ENCODE measurements at places on chromosomes 2 and 18.

- DNase-seq: no peak
Observed at GRCh38 chr2:159163930-159164329, 122.6 kb downstream of the WDSUB1 start.

- no peak for DNase-seq
Observed at GRCh38 chr2:128386066-128386465, 67.4 kb upstream of the HS6ST1 start.

DNA sequence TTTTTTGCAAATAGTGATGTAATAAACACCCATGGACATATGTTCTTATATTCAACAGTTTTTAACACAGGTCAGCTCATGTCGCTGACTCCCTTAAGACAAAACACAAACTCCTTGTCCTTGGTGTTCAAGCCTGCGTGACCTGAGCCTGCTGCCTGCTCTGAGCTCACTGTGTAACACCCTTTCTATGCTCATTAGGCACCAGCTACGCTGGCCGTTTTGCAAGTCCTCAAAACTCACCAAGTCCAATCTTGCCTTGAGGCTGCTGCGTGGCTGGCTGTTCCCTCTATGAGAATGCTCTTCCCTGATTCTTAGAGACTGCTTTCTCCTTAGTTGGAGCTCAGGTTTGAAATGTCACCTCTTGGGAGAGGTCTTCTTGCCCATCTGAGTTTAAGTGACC is 100.5 kb upstream of the GLI2 start:
- DNase-seq: no peak

DNA sequence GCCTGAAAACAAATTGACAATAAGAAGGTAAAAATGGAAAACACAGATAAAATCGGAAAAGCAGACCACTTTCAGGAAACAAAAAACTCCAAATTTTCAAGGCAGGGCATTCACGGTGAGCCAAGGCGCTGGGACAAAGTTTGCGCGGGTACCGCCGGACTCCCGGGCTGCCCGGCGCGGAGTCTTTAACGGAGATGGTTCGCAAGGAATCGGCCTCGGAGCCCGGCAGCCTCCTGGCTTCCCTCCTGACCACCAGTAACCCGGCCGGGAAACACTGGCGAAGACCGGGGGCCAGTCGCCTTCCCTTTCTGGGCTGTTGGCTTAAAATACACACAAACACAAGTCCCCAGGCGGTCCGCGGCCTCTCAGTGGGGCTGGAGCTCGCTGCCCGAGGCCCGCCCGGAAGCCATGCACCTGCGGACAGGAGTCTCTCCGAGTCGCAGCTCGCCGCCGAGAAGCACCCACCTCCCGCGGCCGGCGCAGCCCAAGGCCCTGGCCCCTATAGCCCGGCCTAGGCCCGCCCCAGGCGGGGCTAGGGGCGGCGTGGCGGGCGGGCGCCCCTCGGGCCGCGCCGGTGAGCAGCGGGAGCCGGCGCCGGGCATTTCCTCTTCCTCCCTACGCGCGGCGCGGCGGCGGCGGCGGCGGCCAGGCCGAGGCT is 622 bp upstream of the KCMF1 start:
- peak; percentile 44 for DNase-seq

DNA sequence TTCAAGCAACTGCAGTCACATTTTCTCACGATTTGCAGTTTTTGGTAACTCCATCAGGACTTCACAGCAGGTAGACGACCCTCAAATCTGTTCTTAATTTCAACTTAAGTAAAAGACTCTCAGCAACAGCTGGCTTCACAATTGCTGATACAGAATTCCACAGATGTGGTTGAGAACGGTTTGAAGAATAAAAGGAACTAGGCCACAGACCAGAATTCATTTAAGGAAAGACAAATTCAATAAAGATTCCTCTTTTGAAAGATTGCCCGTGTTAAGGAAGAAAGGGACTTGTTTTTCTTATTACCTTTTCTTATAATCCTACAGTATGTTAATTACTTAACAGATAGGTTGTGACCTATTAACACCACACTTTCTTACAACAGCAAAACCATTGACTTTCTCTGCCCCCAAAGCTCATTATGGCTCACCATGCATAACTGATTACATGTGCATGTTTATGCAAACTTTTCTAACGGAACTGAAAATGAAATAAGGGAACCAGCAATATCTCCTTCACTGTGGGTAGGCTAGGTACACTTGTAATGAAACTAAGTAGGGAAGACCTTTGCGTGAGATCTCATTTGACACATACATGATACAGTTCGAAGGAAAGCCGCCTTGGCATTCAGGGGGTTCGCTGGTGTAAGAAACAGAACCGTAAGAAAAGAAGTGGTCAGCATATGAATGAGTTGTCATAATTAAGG is 4.7 kb upstream of the ZNF516 start:
- no peak for DNase-seq

DNA sequence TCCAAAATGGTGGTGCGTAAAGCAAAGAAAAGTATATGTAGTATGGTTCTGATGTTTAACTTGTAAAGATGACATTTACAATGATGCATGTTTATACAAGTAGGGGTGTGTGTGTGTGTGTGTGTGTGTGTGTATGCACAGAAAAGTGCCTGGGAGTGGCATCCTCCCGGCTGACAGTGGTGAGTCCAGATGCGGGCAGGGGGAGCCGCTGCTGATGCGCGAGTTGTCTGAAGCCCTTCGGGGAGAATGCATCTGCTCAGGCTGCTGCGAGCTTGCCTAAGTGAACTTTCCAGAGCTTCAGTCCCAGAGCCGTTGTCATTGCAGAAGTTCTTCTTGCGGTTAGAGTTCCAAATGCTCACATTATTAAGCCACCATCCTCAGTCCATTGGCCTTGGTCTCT is 429.7 kb upstream of the HS6ST1 start:
- DNase-seq: no peak

DNA sequence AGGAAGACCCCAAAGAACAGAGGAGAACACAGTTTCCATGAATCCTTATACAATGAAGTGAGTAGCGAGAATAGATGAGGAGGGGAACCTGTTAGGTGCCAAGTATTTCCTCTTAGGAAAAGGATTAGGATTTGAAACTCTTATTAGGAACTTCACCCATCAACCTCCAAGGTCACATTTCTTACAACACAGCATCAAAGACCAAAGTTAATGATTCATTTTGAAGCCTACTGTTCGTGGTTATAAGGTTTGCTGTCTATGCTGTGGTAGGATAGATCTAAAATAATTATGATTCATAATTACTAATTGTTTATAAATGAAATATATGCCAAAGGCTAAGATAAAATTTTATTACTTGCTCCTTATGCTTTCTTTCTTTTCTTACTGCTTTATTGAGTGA is 6.1 kb downstream of the CFAP221 start:
- no peak for DNase-seq

DNA sequence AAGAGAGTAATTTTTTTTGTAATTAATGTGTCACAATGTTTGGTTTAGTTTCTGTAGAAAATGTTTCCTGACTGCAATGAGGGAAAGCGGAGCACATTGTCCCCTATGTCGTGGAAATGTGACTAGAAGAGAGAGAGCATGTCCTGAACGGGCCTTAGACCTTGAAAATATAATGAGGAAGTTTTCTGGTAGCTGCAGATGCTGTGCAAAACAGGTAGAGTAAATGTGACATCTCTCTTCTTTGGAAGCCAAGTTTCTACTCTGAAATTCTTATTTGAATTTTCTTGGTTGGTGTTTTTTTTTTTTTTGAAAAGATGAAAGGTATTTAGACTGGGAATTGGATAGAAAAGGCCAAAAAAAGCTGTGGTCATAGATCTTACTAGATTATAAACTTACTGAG is 20.0 kb downstream of the RNF138 start:
- DNase-seq: no peak

- no peak for DNase-seq
Observed at GRCh38 chr18:2143636-2144035, 427.7 kb downstream of the METTL4 start.

DNA sequence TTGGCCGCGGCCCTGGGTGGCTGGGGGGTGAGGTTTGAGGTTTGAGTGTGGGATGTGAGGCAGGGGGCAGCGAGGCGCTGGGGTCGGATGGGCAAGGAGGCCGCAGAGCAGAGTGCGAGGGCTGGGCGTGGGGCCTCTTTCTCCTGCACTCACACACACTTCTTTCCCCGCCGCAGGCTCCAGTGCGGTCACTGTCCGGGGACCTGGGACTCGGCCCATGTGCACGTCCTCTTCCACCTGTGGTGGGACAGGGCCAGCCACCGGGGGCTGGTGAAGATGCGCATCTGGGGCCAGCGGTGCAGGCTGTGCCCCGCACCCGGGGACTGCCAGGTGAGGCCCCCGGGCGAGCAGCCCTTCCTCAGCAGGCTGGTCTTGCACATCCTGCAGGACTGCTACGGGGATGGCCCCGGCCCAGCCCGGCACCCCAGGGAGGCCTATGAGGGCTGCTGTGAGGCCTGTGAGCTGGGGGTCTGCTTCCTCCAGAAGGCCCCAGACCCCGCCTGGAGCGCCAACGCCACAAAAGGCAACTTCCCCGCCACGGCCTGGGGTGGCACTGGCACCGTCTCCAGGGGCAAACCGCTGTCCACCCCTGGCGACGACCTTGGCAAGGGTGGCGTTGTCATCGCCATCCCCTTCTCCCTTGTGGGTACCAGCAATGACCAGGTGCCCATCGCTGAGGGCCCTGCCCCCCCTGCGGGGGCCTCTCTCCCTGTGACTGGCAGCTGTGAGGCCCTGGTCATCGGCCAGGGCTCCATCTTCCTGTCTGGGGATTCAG is 2.2 kb downstream of the RTP5 start:
- no peak for DNase-seq

GRCh38 chr2:108641756-108642155 is 77.5 kb upstream of the RANBP2 start:
- no peak for DNase-seq

- DNase-seq: no peak
Observed at GRCh38 chr2:12170121-12170520, 423.7 kb downstream of the LPIN1 start.

DNA sequence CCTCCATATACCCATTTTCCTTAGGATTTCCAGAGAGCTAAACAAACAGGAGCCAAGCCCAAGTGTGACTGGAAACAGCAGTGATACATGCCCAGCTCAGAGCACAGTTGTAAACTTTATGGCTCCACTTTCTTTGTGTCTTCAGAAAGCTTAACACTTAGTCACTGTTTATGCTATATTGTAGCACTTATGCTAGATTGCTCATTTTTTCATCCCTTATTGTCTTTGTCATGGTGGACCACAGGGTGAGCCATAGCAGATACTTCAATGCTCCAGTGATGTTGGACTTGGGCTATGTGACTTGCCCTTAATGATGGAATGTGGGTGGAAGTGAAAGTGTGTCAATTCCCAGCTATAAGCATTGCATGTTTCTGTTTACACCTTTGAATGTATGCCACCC is 401.6 kb downstream of the METTL4 start:
- no peak for DNase-seq

DNA sequence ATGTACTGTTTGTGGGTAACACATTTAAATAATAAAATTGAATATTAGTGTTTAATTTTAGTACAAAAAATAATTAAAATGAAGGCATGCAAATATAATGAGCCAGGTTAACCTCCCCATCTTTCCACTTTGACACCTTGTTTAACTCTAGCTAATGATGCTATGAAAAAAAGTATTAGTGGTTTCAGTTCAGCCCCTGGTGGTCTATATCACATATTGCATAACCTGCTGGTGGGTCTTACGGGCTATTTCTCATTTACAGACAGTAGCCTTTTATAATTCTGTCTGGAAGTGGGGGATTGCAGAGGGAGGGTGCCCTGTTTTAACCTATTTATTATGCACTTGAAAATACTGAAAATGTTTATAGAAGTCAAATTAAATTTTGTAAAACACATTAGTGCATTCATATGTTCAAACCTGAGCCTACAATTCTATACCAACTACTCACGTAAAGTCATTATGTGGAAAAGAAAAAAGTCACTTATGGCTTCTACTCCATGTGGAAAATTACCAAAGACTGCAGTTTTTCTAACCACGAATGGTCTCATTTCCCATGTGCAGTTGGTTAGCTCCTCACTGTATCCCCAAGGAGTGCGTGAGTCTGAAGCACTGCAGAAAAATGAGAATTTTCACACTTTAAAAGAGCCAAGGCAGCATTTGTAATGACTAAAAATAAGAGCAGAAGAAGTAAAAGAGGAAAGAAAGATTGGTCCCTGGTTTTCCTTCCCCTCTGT is 381.0 kb downstream of the MTX2 start:
- no peak for DNase-seq

- peak; percentile 32 for DNase-seq
Observed at GRCh38 chr2:96604104-96604503, 34.0 kb downstream of the KANSL3 start.

- no peak for DNase-seq
Observed at GRCh38 chr2:213496226-213496625, 212.0 kb downstream of the SPAG16 start.

DNA sequence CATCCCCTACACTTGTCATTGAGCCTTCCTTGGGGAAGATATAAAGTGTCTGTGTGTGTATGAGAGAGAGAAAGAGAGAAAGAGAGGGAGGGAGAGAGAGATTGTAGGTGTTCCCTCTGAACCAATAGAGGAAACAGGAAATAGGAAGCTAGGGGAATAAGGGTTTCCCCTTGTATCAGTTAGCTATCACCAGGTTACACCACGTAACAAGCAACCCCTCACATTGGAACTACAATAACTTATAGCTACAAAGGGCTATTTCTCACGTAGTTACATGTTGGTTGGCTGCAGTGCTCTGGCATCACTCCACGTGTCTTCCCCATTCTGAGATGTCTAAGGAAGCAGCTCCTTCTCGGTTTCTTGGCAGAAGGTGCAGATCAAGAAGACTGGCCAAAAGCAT is 41.0 kb upstream of the ARL4C start:
- no peak for DNase-seq

DNA sequence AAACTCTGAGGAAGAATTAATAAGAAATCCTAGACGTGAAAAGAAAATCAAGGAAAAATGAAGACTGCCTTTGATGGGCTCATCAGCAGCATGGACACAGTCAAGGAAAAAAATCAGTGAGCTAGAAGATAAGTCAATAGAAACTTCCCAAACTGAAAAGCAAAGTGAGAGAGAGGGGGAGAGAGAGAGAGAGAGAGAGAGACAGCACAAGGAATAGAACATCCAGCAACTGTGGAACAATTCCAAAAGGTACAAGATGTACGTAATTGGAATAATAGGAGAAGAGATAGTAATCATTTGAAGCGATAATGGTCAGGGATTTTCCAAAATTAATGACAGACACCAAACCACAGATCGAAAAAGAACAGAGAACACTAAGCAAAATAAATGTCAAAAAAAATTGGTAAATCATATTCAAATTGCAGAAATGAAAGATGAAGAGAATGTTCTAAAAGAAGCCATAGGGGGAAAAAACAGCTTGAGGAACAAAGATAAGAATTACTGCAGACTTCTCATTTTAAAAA is 54.5 kb downstream of the TBC1D8 start:
- no peak for DNase-seq
